ENCODE measurements at places on chromosomes 4 and X.

- no peak for DNase-seq
Measured at GRCh38 chr4:20395160-20395773, 143.6 kb downstream of the SLIT2 start.

DNA sequence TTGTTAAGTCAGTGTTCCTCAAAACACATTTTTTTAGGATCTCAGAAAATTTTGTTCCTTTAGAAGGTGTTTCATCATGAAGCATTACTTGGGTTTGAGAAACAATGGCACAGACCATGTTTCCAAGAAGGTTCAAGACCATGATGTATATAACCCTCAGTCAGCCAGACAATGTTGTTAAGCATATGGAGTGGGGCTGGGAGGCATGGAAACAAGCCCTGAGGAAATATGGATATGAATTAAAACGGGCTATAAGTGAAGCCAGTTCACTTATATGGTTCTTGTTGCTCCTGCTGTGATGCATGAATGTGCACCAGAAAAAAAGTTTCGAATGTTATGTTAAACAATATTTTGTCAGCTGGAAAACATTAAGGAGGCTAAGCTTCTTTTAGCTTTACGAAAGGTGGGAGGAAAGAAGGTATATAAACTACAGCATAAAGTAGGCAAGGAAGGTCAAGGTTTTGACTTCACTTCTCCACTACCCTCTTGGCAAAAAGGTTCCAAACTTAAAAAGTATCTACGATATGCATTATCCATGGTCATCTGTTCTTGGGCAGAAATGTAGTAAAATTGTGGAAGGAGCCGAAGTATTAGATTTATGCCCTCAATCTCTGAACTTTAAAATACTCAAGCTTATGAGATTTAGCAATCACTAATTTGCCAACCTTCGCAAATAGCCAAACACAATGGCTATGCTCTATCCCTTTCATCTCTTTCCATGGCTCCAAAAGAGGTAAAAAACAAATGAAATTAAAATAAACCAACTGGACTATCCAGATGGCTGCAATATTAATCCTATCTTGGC, 277.3 kb downstream of the CHIC1 start:
- DNase-seq: no peak

GRCh38 chr4:155407480-155407879, 30.7 kb upstream of the MAP9 start:
- DNase-seq: no peak

- DNase-seq: no peak
Measured at GRCh38 chr4:156476359-156476758, 495.2 kb downstream of the PDGFC start.

- DNase-seq: no peak
Measured at GRCh38 chr4:158903472-158904043, 134.7 kb downstream of the FNIP2 start.
